ENCODE measurements at places on chromosomes 7 and 10.
A peak's percentile ranks its signal among the peaks of the same experiment; 100 is the strongest.

DNA sequence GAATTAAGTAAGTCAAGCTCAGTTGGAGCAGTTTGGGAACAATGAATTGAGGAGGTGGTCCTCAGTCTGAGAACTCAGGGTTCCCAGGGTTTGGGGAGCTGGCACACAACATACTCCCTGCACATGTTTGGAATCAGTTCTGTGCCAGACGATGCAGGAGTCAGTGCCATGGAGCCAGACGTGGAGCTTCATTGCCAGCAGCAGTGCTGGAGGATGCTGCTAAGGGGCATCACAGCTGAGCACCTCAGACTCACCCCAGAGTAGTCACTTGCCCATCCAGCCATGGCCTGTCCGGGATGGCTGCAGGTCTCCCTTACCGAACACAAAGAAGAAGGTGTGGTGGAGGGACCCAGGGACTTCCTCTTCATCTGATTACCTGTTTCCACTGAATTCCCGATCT lies 7.9 kb downstream of the GIMAP5 start:
- no peak for DNase-seq

DNA sequence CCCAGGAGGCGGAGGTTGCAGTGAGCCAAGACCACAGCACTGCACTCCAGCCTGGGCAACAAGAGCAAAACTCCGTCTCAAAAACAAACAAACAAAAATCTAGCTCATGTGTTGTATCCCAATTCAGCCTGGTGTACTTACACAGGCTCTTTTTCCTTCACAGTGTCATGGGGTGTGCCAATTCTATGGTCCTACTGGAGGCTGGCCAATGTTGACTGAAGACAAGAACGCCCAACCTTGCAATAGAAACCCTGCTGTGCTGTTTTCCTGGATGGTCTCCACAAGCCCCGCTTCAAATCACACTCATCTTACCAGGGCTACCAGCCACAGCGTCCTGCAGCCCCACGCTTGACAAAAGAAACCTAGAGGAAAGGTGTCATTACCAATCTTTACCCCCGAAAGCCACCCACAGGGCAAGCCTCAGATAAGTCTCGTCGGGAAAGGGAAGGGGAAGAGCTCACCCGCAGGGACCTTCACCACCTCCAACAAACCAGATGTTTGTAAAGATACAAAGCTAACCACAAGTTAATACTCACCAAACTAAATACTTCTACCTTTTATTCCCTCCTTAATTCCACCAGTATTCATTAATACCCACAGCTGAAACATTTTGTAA lies 64.8 kb downstream of the TNS3 start:
- no peak for DNase-seq

DNA sequence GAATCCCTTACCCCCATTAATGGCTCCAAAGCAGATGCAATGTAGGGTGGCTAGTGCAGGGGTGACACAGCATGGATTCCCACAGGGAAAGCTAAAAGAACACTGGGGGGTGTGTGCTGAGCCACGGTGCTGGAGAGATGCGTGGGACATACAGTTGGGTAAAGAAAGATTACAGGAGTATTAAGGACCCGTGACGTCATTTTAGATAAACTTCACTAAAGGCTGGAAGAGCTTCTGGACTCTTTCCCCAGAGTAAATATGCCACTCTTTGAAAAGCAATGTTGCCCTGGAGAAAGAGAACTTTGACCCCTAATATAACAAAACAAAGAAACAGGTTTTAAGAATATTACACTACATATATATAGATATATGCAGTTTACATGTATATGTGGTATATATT lies 481.5 kb upstream of the VSTM2A start:
- no peak for DNase-seq

DNA sequence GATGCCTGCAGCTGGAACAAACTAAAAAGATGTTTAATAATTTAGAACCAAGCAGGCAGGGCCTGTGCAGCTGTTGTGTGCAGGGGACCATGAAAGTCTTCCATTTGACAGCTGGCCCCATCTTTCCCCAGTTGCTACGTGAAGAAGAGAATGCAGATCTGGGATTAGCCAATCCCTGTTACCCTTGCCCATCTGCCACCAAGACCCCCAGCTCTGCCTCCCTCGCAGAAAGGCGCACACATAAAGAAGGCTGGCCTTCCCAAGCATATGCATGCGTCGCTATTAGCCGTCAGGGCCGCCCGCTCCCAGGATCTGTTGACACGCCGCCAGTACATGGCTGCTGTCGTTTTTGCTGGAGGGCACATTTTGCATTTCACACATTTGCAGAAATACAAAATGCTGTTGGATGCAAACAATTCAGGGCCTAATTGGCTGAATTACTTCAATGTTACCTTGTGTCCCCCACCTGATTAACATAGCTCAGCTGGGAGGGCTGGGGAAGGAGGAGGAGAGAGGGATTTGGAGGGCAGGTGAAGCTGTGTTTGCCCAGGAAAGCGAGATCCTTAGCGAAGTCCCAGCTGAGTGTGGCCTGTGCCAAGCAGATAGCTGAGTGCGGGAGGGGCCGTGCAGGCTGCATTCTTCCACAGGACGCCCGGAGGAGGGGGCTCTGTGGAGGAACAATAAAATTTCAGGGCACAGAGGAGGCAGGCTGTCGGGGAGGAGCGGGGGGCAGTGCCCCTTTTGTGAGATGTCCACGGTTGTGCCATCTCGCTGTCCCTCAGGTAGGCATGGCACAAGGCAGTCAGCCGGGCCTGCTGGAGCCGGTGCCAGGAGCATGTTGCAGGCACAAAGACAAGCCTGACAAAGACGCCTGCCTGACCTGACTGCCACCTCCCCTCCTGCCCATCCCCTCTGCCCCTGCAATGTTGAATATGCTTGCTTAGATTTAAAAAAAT lies 443.0 kb upstream of the MKI67 start:
- no peak for DNase-seq

DNA sequence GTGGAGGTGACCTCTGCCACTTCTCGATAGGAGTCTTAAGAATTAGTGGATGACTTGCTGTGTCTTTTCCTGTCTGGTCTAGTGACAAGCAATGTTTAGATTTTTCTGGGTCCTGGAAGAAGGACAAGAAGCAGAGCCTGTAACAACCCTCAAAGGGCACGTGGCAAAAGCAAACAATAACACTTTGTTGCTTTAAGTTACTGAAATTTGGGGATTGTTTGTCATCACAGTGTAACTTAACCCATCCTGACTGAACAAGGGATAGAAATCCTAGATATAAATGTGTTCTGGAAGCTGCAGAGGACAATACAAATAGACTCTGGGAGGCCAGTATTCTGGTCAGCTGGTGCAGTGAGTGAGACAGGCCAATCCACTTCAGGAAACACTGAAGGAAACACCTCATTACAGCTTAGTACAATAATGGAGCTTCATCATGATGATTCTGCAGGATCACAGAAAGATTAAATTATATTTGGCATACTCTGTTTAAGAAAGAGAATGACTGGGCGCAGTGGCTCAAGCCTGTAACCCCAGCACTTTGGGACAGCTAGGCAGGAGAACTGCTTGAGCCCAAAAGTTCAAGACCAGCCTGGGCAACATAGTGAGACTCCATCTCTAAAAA lies 23.3 kb downstream of the ENKUR start:
- DNase-seq = no peak

GRCh38 chr7:87028636-87029035 lies 30.8 kb downstream of the ELAPOR2 start:
- no peak for DNase-seq

GRCh38 chr10:91758303-91759146 lies 39.7 kb upstream of the TNKS2 start:
- no peak for DNase-seq

DNA sequence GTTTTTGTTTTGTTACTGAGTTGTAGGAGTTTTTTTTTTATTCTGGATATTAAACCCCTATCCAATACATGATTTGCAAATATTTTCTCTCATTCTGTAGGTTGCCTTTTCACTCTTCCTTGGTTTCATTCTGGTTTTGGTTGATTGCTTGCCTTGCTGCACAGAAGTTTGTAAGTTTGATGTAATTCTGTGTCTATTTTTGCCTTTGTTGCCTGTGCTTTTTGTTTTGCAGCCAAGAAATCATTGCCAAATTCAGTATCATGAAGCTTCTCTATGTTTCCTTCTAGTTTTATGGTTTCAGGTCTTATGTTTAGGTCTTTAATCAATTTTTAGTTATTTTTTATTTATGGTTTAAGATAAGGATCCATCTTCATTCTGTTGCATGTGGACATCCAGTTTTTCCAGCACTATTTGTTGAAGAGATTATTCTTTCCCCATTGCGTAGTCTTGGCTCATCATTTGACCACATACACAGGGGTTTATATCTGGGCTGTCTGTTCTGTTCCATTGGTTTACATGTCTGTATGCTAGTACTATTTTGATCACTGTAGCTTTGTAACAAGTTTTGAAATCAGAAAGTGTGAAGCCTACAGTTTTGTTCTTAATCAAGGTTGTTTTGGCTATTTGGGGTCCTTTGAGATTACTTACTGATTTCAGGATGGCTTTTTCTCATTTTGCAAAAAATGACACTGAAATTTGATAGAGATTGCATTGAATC lies 26.4 kb downstream of the BMPR1A start:
- no peak for DNase-seq

DNA sequence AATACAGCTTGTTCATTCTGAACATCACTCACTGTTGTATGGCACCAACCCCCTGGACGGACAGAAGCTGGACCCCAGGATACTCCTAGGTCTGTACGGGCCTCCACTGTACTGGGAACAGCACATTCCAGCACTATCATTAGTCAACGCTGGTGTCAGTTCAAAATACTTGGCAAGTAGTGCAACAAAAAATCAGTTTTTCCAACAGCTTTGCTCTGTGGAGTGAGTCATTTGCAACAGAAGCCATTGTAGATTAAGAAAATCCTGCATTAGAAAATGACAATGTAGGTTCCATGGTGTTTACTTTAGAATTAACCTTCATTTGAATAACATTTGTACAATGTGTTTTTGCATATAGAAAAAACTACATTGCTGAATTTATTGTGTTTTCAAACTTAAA lies 266.6 kb downstream of the HDAC9 start:
- no peak for DNase-seq

DNA sequence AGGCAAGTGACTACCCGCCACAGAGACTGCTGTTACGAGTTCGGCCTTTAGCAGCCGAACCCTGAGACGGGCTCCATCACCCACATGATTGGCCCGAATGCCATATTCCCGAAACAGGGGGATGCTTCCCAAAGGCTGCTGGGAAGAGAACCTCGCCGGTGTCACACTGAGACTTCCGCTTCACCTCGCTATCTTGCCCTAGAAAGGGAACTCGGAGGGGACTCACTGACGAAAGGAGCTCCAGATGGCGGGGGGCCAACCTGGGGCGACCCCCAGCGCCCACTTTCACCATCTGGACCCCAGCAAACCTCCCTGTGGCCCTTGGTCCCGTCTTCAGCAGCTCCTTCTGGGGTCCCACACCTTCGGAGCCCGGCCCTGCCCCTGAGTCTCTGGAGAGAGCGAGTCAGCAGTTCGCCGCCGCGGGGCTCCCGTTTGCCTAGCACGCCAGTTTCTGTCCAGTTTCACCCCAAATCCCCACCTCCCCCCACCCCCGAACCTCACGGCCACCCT lies 529 bp downstream of the HPS1 start:
- DNase-seq = peak; percentile 20

DNA sequence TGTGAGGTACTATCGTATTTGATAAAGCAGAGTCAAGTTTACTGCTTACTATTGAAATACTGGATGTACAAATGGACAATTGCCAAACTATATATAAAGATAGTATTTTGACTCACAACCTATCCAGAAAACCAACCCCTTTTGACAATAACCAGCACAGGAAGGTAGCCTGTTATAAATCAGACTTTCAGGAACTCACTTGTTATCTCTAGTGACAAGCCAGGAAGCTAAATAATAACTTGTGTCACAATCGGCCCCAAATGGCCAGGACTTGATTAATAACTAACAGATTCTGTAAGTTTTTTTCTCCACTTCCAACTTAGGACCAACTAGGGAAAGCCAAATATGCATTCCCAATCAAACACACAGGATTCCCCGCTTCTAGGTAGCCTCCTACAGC lies 38.8 kb upstream of the SLC35G1 start:
- DNase-seq = no peak

DNA sequence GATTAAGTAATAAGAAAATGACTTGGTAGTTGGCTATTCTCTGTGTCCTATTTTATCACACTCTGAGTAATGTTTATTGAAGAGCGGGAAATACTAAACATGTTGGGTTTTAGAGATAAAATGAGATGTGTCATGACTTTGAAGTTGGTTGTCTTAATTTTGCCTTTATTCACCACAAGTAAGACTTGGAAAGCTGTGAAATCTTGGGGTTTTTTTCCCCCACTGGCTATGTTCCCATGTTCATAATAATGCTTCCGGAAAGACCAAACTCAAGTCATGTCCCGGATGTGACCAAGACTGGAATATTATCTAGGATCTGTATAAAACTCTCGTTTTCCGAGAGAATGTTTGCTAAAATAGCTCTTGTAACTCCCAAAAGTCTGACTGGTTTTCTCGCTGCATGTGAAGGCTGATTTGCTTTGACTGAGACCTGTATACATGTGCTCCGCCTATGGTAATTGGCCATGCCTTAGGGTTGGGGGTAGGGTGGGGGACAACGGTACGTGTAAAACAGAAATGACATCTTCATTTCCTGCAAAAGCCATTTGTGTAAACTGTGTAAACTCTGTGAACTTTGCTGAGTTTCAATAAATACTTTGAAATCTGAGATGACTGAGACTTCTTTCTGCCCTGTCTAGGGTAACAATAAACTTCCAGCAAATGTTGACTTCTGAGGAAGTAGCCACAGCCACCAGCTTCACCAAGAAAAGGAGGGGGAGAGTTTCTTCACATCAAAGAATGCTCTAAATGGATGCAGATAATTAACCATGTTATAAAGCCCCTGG lies 169.6 kb downstream of the ZNF365 start:
- no peak for DNase-seq

DNA sequence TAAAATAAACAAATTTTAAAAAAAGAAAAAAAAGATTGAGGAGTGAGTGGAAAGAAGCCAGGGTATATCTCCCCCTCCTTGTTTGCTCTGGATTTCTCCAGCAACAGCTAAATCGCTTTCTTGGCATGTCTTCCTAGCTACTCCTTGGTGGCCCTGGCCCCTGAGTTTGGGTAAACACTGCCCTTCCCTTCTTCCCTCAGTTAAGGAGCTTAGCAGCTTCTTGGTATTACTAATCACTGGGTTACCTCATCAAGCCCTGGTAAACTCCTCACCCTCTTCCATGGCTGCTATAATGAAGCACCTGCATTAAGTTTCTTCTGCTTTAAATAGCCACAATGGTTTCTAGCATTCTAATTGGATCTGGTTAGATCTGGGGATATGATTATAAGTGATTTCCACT lies 269.8 kb downstream of the FZD1 start:
- no peak for DNase-seq

- DNase-seq = no peak
Measured at GRCh38 chr10:15374156-15374555, 3.1 kb upstream of the FAM171A1 start.

GRCh38 chr10:2979306-2979705 lies 88.0 kb upstream of the PFKP start:
- no peak for DNase-seq
